Activated T-cell treated with anti-CD3 and anti-CD28 coated beads, Interleukin-2, amount 50 U/mL, for 72 hours (primary cell): ENCODE measurements at places on chromosomes 4 and X. TPM values are rescaled to one million over a fixed set of nuclear protein-coding genes. Genes with fewer than 3 reads are reported as not detected.

The GPR143 gene
- not detected for total RNA-seq

The RBM46 gene
- total RNA-seq = not detected

The NOX1 gene
- not detected for total RNA-seq

The MED14 gene
- total RNA-seq = 54.9 TPM

The PFKFB1 gene
- total RNA-seq = 1.6 TPM

The UGT2A1 gene
- total RNA-seq = not detected

The SEC24D gene
- total RNA-seq = 60.4 TPM
